Activated CD4-positive, alpha-beta T cell treated with anti-CD3 and anti-CD28 coated beads, Interleukin-2, amount 50 U/mL, for 1 hour (primary cell): ENCODE measurements at places on chromosomes 7 and 10.
A peak's percentile ranks its signal among the peaks of the same experiment; 100 is the strongest.

DNA sequence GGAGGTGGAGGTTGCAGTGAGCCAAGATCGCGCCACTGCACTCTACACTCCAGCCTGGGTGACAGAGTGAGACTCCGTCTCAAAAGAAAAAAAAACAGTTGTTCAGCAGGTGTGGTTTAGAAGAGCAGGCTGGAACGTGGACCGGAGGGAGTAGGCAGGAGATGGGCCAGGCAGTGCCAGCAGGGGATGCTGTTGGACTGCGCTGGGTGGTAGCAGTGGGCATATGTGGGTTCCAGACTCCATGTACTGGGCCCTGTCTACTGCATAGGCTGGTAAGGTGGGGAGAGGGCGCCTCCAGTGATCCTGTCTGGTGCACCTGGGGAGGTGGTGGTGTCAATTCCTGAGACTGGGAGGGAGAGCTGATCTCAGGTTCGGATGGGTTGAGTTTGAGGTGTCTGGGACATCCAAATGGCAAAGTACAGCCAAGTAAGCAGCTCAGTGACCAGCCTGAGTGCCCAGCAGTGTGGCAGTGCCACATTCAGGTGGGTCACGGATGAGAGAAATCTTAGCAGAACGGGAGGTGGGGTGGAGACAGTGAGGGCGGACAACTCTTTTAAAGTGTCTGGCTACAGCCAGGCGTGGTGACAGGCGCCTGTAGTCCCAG is 25.9 kb downstream of the SFXN4 start:
- DNase-seq = peak; percentile 54

- DNase-seq = no peak
Measured at GRCh38 chr7:106770191-106770590, 94.9 kb upstream of the PIK3CG start.

DNA sequence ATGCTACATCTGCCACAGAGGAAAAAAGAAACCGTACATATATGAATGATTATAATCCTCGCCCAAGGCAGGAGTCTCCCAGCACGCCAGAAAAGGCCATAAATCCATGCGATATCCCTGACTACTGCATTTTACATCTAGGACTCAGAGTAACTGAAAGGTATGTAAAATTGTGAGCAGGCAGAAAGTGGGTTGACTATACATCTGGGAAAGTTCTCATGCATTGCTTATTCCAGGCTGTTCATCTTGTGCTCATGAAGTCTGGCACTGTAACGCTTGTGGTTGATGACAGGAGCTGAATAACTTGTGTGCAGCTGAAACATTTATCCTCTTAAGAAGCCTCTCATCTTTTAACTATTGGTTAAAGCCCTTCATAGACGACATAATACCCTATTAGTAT is 193.4 kb upstream of the STEAP4 start:
- no peak for DNase-seq

GRCh38 chr7:133026210-133026859 is 55.6 kb downstream of the CHCHD3 start:
- no peak for DNase-seq

GRCh38 chr10:93657757-93658156 is 44.6 kb downstream of the FRA10AC1 start:
- no peak for DNase-seq

- no peak for DNase-seq
Measured at GRCh38 chr10:71840958-71841335, 10.1 kb downstream of the PSAP start.

DNA sequence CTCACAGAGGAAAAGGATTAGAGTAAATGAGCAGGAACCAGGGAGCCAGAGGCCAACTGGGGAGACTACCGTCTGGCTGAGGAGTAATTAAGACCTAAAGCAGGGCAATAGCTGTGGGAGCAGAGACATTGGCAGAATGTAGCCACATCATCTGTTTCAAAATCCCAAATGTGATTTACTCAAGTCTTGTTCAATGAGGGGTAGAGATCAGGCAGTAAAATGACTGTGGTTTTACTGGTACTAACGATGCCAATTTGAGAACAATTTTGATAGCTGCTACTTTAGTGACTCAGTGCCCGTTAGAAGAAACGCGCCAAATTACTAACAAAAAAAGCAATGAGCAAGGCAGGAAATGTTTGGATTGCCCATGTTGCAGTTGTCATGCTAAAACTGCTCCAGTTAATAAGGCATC is 12.7 kb upstream of the MIOS start:
- no peak for DNase-seq

DNA sequence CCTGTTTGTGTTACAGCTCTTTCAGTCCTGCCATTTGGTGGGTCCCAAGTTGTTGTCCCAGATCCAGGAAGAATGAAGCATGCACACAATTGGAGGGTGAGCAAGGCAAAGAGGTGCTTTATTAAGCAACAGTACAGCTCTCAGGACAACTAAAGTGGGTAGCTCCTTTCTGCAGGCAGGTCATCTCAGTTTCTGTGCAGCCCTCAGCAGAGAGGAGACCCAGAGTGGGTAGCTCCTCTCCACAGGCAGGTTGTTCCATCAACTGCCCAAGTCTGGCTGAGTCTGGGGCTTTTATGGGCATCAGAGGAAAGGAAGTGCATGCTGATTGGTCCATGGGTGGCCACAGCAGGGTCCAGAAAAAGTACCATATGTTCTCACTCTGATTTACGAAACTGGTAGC is 624.5 kb downstream of the LRMDA start:
- no peak for DNase-seq

DNA sequence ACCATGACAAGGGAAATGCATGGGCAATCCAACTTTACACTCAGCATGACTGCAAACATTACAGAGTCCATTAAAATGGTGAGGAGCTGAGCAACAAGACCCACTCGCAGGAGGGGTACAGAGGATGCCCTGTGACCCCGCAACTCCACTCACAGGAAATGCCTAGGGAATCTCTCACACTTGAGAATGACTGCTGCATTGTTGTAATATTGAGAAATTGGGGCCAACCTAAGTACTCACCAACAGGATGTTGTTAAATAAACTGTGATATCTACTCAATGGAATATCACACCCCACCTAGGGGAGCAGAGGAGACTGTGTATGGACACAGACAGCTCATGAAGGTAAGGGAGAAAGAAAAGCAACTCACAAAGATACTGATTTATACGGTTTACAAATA is 53.4 kb upstream of the CAMK2B start:
- DNase-seq = no peak

DNA sequence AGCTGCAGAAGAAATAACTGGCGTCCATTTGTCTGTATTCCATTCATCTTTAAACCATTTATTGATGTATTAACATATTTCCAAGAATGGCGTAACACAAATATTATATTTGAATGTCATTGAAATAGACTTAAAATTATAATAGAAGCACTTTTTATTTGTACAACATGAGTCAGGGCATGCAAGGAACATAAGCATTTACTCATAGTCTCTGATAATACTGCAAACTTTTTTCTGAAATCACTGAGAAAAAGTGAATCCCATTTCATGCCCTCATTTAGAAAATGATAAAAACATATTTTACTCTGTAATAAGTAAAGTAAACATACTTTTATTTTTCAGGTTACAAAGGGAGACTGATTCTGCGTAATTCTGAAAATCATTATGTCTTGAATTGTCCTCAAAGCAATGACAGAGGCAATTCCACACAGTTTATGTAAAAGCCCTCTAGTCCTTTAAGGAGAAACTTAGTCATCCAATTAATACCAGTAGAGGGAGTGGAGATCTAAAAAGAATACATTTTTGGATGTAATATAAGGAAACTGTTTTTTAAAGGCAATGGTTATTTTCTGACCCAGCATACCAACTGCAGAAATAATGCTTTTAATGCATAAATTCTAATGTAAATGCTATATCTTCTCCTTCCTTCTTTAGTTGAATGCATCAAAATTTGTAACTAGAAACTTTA is 58.1 kb downstream of the AGMO start:
- DNase-seq = no peak

GRCh38 chr10:107425931-107426553 is 261.5 kb upstream of the SORCS1 start:
- no peak for DNase-seq

DNA sequence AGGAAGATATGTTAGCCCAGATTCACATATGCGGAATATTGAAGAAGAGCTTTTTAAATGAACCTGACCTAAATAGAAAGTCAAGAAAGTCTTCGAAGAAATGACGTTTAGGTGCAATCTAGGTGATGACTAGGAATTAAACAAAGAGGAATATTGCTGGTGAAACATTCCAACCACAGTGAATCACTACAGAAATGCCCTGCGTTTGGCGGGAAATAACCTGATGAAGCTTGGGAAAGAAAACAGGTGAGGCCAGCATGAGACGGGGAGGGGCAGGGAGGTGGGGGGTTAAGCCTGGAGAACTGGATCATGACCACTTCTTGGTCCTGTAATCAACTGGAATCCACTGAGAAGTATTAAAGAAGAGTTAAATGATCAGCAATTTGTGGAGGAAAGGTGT is 299.4 kb upstream of the VSTM2A start:
- DNase-seq = no peak

- no peak for DNase-seq
Measured at GRCh38 chr7:151339651-151340382, 1.8 kb upstream of the NUB1 start.

GRCh38 chr7:884191-885003 is 8.0 kb downstream of the GET4 start:
- DNase-seq = no peak

GRCh38 chr10:50422259-50422658 is 170.9 kb upstream of the ASAH2 start:
- no peak for DNase-seq

GRCh38 chr7:127782654-127783559 is 130.9 kb downstream of the SND1 start:
- no peak for DNase-seq
